ENCODE measurements at places on chromosomes 12 and 14.

DNA sequence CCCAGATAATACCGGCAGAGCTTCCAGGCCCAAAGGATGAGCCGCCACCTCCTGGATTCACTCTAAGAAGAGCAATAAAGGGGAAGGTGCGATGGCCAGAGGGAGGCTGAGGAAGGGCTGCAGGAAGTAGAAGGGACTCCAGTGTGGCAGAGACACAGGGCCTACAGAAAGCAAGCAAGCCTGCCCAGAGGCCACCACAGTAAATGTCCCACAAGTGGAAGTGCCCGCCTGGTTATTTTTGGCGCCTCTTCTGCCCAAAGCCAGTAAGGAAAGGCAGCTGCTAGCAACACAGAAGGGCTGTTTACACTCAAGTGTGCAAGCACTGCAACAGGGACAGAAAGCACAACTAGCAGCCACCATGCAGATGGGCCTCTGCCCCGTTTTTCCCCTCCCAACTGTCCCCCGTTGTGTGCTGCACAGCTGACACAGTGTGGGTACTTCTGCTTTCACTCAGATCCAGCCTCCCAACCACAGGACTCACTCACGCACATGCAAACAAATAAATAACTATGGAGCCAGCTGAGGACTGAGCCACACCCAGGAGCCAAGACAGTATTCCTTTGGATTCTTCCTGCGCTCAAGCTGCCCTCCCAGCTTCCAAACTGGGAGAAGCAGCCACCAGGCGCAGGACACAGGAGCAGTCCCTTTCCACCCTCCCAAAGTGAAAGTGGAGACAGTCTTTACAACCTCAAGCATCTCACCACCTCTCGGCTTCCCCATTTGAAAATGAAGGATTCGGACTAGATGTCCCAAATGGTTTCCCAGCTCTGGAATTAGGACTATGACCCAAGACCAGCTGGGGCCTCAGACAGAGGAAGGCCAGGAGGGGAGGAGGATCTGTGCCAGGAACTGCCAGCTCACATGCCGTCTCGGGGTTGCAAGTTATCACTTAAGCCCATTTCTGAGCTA lies 40.0 kb upstream of the PNMA1 start:
- no peak for DNase-seq

DNA sequence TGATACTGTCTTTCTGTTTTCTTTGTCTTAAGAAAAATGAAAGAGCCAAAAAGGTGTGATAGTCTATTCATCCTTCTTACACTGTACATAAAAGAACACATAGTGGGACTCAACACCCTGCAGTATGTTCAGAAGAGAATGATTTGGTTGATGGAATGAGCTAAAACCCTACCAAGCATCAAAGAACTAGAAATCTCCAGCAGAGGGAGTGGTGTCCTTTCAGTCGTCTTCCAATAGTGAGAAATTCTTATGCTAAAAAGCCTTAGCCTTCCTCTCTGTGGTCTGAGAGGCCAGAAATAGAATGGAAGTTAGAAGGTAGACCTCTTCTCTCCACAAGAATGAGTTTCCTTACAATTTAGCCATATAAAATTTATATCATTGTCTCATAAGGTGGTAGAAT lies 393.4 kb upstream of the SEL1L start:
- DNase-seq, result no peak

DNA sequence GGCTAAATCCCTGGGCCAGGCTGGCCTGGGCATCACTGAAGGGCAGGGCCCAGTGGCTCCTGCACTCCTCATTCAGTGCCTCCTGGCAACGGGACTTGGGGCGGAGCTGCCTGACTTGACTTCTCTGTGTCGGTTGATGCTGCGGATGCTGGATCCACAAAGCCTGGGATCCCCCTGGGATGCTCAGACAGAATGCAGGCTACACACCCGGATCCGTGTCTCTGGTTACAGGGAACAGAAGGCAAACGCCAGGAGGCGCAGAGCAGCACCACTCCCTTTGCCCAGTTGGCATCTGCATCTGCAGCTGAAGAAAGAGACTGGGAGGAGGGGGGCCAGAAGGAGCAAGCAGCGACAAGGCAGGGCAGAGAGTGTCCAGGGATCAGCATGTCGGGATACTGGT lies 154.5 kb upstream of the FKBP4 start:
- DNase-seq, result no peak

DNA sequence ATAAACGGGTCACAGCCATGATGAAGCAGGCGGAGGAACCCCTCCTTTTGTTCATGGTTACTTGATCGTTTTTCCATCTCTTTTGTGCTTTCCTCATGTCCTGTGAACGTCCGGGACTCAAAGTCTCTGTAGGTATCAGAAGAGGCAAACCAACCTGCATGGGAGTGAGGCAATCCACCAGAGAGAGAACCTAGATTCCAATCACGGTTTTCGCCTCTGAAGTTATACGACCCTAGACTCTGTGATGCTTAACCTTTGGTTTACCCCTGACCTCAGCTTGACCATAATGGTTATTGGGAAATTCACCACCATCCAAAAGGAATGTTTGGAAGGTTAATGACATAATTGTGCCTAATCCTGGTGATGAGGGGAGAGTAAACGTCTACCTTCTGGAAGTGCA lies 186.8 kb upstream of the PRICKLE1 start:
- no peak for DNase-seq

- no peak for DNase-seq
Observed at GRCh38 chr12:49905718-49906314, 2.1 kb upstream of the FAIM2 start.

DNA sequence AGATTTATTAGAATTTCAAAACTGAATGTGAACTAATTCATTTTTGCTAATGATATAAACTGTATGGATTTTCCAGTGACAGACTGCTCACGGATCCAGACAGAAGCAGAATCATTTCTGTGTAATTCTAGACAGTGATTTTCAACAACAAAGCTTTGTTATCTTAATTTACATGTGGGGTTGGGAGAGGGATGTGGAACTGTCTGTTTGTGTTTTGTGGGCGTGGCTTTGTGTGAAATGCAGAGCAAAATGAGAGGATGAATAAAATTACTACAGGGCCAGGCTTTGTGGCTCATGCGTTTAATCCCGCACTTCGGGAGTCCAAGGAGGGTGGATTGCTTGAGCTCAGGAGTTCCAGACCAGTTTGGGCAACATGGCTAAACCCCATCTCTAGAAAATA lies 834.7 kb downstream of the GALC start:
- DNase-seq, result no peak

DNA sequence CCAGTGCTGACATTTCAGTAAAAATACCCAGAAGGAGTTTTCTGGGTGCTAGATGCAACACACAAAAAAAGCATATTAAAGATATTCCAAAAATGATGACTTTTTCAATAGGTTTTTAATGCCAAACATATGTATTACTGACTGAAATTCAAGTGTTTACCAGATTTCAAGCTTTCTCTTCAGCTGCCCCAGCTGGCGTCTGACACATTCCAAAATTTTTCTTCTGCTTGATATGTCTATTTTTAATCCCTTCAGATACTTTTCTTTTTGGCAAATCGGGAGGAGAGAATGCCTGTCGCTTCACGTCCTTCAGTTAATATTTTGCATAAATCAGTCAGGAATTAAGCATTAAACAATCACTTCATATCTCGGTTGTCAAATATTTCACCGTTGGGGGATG lies 7.1 kb upstream of the CCDC60 start:
- DNase-seq, result no peak

GRCh38 chr14:70789961-70790360 lies 19.4 kb downstream of the MAP3K9 start:
- no peak for DNase-seq

- no peak for DNase-seq
Observed at GRCh38 chr14:103871596-103872480, 24.5 kb upstream of the PPP1R13B start.

DNA sequence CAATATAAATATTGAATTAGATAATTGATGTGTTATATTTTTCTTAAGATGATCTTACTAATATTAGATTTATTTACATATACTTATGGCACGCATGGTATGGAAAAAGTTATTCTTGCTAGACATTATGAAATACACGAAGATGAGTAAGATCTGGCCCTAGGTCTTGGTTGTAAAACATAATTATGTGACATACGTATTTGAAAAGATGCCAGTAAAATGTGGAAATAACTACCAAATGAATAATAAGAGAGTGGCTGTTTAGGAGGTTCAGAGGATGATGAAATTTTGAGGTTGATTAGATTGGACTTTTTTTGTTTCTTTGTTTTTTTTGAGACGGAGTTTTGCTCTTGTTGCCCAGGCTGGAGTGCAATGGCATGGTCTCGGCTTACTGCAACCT lies 41.3 kb downstream of the FANCM start:
- no peak for DNase-seq

DNA sequence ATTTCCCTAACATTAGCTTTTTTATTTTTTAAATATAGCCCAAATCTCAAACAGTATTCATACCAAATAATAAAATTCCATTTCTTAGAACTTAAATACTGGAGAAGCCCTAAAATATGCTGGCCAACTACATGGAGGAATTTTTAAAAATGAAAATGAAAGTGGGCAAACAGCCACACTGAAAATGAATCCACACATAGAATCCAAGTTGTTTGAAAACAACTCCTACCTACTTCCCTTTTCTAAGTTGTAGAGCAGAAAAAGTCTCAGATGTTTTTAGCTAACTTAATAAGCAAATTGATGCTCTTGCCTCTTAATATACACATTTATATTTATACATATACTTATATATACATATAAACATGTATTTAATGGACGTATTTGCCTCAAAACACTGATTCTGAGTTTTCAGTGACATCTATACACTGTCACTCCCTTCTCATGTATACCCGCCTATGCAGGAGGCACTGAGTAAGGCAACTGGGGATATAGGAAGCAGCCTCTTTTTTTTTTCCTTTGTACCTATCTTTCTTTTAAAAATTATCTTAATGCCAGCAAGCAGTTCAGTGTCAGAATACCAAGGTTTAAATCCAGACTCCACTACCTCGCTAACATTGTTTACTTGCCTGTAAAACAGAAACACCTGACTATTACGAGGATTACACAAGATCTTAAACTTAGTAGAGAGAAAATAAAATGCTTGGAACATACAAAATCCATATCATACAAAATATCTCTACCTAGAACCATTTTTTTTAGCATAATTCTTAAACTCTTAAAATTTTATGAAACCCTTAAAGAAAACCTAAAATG lies 13.3 kb downstream of the DICER1 start:
- DNase-seq, result no peak

GRCh38 chr14:93078870-93079269 lies 36.9 kb downstream of the ITPK1 start:
- no peak for DNase-seq

- DNase-seq, result no peak
Observed at GRCh38 chr12:101186291-101186690, 23.7 kb downstream of the SLC5A8 start.

GRCh38 chr12:112005419-112006395 lies 7.3 kb downstream of the TMEM116 start:
- DNase-seq, result peak; percentile 24

GRCh38 chr12:45214749-45215418 lies 1.0 kb upstream of the ANO6 start:
- no peak for DNase-seq

- no peak for DNase-seq
Observed at GRCh38 chr12:29035112-29035511, 114.0 kb upstream of the FAR2 start.

- no peak for DNase-seq
Observed at GRCh38 chr14:103476631-103477030, 46.0 kb downstream of the CKB start.

- DNase-seq, result no peak
Observed at GRCh38 chr14:58141893-58142292, 10.1 kb downstream of the ARMH4 start.

DNA sequence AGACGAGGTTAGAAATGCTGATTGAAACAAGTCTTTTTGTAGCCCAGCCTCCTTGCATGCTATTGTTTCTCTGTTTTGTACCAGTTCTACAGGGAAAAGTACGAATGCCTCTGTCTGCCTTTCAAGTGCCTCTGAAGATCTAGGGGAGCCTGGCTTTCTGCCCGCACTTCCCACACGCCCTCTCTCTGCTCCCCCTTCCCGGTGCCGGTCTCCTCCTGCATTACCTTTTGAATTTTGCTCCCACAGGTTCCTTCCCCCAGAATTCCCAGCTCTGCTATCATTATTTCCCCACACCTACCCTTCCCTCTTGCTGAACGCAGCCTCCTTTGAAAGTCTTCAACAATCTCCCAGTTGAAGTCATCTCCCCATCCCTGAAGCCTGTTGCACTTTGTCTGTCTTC lies 689.7 kb downstream of the BCL11B start:
- DNase-seq, result no peak

DNA sequence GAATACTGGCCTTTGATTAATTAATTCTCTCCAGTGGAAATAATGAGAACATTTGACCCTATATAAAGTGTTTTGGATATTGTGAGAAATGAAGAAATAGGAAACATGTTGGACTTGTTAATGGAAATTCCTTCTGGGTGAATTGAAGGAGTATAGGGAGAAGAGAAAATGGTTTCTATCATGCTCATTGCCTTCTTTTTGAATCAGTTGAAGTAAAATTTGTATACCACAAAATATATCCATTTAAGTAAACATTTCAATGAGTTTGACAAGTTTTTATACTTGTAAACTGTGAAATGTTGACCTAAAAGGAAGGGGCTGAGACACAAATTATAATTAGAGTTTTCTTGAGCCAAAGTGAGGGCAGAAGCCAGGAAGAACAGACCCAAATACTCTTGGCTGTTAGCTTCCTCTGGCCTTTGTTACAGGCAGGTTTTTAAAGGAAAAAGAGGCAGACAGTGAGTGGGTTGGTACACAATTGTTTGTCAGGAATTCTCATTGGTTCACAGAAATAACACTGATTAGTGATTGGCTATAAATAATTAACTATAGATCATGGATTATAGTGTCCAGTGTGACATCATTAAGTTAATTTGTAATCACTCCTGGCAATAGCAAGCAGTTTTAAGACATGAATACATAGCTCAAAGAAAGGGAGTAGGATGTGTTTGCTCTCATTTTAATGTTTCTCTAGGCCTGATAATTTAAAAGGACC lies 826 bp downstream of the ZNF705A start:
- DNase-seq, result no peak

- DNase-seq, result no peak
Observed at GRCh38 chr12:89166525-89166934, 185.8 kb downstream of the DUSP6 start.

DNA sequence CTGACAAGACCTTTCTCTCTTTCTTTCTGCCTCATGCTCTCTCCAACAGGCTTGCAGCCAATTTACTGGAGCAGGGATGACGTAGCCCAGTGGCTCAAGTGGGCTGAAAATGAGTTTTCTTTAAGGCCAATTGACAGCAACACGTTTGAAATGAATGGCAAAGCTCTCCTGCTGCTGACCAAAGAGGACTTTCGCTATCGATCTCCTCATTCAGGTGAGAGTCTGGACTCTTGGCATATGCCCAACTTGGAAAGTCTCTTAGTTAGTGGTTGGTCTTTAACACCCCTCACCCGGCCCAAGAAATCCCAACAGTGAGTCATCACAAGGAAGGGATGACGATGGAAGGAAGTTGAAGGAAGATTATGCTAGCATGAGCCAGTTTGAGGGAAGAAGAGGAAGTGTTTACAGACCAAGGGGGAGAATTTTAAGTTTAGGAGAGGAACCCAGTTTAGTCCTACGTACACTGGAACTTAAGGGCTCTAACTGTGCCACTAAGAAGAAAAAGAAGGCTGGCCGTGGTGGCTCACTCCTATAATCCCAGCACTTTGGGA lies 189.7 kb downstream of the ETV6 start:
- no peak for DNase-seq

GRCh38 chr12:45582536-45582935 lies 147.0 kb upstream of the ARID2 start:
- DNase-seq, result no peak

GRCh38 chr14:50964683-50965390 lies 20.6 kb upstream of the PYGL start:
- DNase-seq, result no peak
